ENCODE measurements at places on chromosomes 11 and 22.

DNA sequence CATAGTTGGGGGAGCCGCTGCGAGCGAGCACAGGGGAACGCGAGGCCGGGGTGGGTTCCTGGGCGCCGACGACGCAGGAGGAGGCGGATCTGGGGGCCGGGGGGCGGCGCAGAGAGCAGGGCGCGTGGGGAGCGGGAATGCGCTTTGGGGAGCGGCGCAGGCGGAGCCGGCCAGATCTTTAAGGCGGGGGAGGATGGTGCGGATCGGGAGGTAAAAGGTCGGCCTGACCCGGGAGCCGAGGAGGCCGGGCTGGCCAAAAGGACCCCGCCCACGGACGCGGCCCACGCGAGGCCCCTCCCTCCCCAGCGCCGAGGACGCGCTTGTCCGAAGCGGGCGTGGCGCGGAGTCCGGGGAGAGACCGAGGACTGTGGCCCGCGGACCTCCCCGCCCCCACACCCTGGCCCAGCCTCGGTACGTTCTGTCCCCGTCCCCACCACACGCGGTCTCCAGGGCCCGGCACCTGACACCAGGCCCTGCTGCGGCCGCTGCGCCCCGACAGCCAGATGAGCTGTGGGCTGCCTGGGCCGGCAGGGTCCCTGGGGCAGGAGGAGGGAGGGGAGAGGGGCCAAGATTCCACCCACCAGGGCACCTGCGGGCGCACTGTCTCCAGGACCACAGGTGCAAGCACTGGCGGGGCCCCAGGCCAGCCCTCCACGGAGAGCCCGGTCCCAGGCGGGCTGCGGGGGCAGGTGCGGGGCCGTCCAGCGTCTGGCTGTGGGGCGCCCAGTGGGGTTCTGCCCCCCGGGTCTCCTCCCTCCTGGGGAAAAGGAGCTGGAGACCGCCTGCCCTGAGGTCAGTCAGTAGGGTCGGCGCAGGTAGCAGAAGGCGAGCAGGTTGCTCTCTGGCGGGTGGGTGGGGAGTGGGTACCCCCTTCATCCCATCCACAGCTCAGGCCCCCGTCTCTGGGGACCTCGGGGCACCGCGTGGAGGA is 10.9 kb downstream of the PIM3 start:
- DNase-seq = no peak

DNA sequence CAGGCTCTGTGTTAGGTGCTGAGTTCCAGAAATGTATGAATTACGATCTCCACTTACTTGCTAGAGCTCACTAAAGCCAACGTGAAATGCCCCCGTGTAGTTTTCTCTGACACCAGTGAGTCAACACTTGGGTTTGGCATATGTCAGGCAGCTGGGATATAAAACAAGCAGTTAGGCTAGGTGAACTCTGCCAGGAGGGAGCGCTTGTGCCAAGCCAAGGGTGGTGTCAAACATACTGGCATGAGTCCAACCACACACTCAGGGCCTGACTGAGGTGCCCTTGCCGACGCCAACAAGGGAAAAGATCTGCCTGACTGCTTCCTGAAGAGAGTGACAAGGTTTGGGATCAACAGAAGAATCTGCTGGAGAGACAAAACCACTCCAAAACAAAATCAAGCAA is 167.8 kb upstream of the NARS2 start:
- no peak for DNase-seq

DNA sequence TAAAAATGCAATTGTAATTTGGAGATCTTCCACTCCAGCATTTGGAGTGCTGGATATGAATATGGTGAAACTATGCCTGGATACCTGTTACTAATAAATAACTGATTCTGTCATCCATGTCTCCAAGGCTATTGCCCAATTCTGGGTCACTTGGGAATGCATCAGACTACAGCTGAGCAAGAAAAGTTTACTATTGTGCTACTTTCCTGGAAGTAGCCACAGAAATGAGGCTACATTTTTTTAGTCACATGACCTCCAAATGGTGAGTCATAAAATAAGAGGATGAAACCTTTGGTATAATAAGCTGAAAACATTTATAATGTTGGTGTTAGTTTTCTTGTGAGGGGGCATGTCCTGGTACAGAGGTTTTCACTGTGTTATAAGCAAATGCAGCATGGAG is 44.4 kb downstream of the DCDC1 start:
- peak; percentile 63 for DNase-seq

DNA sequence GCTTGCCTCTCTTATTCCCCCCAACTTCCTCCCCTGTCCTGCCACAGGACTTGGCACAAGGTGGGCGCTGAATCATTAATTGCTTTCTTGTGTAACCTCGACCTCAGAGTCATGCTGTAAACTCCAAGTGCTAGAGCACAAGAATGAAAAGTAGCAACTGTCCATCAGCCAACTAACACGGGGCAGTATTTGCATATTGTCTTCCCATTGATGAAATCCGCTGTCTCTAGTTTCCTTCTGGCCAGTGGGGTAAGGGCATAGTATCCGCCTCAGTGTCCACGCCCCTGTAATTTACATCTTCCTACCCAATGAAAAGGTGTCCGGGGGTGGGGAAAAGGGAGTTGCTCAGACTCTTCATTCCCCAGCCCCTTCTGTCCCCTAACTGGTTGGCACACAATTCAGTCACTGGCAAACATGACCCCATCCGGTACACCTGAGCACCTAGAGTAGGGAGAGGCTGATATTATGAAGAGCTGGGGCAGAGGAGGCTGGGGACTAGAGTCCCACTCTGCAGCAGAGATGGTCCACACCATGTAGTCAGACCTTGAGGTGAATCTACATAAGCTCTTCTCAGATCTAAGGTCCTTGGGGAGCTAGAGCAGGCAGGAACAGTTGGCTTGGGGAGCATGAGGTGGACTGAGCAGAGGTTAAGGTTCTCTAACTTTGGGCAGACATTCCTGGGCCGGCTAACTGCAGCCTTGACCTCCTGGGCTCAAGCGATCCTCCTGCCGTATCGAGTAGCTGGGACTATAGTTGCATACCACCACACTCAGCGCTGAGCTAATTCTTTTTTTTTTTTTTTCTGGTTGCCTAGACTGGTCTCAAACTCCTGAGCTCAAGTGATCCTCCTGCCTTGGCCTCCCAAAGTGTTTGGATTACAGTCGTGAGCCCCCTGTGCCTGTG is 6.8 kb upstream of the GGA1 start:
- peak; percentile 39 for DNase-seq

- no peak for DNase-seq
These were observed 321.8 kb downstream of the TBC1D22A start for GRCh38 chr22:47084226-47084625.

- DNase-seq = no peak
These were observed 5.4 kb downstream of the FADS2 start for GRCh38 chr11:61833471-61833870.

DNA sequence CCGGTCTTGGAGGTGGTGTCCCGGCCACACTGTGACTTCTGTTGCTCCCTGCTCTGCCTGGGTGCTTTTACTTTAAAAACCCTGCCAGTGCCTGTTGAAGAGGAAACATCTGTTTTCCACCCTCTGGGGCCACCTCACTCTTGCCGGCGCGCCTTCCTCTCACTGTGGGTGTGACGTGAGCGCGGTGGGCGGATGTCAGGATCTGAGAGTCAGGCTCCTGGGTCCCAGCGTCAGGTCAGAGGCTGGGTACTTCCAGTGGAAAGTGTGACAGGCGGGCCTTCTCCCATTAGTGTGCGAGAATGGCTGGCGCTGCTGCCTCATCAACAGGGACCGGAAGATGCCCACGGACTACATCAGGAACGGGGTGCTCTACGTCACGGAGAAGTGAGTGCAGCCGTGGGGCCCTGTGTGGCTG is 54.2 kb downstream of the GRAMD4 start:
- DNase-seq = peak; percentile 27

DNA sequence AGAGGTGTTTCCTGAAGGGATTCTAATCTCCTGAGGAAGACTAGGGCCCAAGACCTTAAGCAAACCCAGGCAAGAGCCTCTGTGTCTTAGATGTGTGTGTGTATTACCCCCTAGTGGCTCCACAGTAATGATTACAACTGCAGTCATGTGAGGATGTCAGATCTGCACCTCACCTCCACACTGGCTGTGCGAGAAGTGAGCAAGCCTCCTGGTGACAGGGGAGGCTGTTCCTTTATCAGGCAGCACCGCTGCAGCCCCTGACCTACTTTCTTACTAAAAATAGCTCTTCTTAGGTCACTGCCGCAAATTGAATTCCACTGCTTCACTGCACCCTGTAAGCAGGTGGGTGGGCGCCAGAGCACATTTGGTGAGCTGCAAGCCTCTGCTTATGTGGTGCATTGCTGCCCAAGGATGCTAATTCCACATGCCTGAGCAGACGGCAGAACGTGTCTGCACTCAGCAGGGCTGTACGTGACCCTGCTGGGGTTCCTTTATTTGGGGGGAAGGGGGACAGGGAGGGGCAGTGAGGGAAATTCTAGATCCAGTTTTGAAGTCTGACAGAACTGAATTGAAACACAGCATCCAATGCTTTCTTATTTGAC is 112.4 kb downstream of the KCNC1 start:
- DNase-seq = peak; percentile 11

DNA sequence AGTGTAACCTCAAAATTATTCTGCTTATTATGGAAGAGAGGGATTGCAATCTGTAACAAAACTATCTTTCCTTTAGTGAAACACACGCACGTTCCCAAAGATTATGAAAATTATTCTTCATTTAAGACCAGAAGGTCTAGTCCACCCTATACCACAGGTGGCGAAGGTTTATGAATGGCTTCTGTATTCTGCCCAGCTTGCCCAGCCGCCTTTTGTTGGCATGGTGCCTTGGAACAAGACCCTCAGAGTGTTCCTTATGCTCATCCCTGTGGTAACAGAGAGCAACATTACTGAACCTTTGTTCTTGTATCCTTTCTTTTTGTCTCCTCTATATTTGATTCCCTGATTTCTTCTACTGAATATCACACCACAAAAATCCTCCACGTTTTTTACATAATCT is 116.4 kb downstream of the FAR1 start:
- no peak for DNase-seq

DNA sequence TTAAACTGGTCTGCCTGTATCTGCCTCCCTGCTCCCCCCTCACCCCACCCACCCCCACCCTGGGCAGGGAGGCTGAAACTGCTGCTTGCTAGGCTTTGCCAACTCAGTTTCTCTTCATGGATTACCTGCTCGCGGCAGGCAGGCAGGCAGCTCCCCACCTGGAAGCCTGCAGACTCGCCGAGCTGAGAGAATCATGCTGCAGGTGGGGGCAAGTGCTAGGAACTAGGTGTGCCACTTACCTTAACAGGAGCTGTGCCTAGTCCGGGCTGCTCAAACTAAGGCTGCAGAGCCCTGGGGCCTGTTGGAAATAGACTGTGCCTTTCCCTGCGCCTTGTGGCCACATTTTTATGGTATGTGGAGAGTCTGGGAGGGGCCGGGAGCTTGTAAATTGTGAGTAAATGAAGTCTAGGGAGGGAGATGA is 30.3 kb downstream of the MARK2 start:
- DNase-seq = no peak

DNA sequence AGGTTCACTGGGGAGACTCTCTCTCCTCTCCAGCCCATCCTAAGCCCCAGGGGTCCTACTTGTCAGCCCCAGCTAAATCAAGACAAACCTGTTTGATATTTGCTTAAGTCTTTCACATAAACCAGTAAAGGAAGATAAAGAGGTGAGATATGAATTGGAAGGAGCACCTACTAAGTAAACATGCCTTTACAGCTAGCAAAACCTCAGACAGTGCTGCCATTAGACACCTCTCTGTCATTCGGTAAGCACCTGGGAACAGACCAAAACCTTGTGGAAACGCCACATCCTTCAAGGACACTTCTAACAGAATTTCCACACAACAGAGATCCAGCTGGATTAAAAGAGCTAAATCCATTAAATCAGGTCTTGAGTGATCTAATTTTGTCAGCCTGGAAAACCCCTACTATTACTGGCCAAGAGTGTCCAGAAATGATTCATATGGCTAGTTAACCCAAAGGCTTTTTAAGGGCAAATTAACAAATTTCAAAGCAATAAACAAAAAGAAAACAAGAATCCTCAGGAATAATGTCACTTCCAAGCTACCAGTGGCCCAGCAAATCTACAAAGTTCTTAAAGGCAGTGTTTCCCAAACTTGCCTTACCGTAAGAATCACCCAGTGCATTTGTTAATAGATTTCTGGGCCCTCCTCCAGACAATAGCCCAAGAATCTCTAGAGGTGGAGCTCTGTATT is 2.4 kb downstream of the VPS37C start:
- DNase-seq = peak; percentile 57

- no peak for DNase-seq
These were observed 66.2 kb downstream of the AMBRA1 start for GRCh38 chr11:46527591-46528130.

DNA sequence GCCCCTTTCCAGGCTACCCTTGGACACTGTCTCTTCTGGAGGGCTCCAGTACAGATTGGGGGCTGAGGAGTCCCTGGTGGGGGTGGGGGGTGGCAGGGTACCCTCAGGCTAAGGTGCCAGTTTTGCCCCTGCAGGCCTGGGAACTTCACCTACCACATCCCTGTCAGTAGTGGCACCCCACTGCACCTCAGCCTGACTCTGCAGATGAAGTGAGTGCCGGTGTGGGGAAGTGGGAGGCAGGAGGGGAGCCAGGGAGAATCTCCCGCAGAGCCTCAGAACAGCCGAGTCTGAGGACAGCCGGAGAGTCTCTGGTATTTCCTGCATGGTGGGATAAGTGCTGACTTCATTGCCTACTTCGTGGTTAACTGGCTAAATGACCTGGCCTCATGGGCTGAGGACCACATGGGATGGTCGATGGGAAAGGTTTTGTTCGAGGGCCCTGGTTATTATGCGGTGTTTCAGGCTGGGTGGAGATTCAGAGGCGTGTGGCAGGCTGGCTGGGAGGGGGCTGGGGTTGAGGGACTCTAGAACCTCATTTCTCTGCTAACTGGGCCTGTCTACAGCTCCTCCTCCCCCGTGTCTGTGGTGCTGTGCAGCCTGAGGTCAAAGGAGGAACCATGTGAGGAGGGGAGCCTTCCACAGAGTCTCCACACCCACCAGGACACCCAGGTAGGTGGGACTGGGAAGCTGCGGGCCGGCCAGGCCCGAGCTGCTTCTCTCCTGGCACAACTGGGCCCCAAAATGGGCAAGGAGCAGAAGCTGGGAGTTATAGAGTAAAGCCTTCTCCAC is 8.5 kb downstream of the TMEM258 start:
- peak; percentile 54 for DNase-seq

- no peak for DNase-seq
These were observed 24.8 kb downstream of the TPST2 start for GRCh38 chr22:26565181-26565580.

- no peak for DNase-seq
These were observed 115.4 kb downstream of the KIAA1671 start for GRCh38 chr22:25067851-25068421.

All from fibroblast of skin of abdomen (primary cell).